ENCODE measurements at places on chromosomes 1 and 21. TPM values are rescaled to one million over a fixed set of nuclear protein-coding genes. Genes with fewer than 3 reads are reported as not detected.

- no peak for DNase-seq
Measured at GRCh38 chr1:232283864-232284263, 346.1 kb downstream of the SIPA1L2 start.

DNA sequence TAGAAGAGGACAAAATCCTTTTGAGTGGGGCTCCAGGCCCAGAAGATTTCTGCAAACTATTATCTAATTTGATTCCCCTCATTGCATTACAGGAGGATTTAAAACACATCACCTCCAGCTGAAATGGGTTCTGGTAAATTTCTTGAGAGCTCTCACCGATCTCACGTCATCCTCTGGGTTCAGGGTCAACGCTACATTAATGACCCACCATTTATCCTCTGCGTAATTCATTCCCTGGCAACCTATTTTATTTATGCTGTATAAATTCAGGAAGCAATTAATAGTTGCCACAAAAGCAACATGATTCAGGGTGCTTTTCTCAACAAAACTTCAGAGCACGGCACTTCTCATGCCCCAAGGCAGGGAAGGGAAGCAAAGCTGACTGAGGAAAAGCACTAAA is 38.9 kb downstream of the LMX1A start:
- DNase-seq: no peak

GRCh38 chr1:115258302-115258866 is 79.7 kb downstream of the NGF start:
- DNase-seq: no peak

DNA sequence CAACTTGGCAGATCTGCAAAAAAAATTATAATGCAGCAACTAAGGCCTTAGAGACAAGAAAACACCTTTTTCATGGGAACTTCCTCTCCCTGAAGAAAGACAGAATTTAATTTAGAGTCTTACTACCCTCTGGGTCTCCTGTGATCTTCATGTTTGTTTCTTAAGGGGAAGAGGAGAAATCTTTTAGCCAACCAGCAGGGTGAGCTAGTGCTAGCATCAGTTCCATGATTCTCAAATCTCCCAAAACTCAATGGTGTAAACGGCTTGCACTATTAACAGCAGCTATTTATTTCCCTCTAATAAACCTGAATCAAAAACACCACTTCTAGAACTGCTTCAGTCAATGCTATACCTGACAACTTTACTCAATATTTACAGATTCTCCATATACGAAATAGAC is 3.8 kb downstream of the ZNF644 start:
- DNase-seq: no peak

DNA sequence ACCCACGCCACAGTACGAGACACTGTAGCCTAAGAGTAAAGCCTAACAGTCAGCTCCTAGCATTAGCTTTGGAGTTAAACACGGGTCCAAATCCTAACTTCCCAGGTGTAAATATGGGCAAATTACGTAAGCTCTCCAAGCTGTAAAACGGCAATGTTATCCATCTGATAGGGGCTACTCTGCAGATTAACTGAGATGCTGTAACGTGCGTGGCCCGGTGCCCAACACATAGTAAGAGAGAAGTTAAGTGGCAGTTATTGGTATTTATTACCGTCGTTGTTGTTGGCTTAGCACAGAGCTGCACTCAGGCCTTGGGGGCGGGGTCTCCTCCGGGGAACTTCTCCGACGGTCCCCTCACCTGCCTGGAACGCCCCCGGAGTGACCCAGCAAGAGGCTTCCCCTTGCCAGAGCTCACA is 457 bp downstream of the TRAPPC3 start:
- no peak for DNase-seq

DNA sequence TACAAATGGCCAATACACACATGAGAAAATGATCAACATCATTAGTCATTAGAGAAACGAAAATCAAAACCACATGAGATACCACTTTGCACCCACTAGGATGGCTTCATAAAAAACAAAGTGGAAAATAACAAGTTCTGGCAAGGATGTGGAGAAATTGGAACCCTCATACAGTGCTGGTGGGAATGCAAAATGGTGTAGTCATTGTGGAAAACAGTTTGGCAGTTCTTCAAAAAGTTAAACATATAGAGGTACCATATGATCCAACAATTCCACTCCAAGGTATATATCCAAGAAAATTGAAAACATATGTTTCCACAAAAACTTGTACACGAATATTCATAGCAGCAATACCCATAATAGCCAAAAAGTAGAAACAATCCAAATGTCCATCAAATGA is 231.6 kb upstream of the CSF3R start:
- no peak for DNase-seq

DNA sequence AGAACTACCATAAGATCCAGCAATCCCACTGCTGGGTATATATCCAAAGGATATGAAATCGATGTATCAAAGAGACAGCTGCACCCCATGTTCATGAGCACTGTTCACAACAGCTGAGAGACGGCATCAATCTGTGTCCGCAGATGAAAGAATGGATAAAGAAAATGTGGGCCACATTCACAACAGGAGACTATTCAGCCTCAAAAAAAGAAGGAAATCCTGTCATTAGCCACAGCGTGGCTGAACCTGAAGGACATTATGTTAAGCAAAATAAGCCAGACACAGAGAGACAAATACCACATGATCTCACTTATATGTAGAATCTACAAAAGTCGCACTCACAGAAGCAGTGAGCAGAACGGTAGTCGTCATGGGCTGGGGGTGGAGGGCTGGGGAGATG is 99.2 kb upstream of the IFFO2 start:
- no peak for DNase-seq

Gene ZSWIM5
- 23.6 TPM for total RNA-seq

GRCh38 chr1:93988634-93989350 is 79.6 kb upstream of the GCLM start:
- no peak for DNase-seq

DNA sequence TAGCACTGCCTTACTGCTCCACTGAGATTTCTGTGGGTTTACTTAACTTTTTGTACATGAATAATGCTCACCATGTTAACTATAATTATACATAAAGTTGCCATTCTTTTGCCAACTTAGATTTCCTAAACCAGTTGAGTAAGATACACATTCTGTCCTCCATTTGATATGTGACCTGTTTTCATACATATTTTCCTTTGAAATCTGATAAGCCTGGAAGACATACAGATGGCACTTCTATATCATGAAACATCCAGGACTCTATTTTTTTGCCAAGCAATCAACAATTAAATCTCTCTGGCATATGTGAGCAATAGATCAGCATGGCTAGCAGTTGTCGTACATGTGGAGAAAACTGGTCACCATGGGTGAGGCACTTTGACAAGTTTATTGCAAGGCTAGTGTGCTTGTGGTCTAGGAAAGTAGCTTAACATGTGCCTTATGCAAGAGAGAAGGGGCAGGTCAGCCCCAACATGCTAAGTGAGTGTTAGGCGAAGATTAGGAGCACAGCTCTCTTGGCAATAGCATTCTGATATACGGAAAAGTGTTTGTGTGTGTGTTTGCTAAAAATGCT is 14.2 kb downstream of the PRRX1 start:
- no peak for DNase-seq

Gene AGMAT
- 0.22 TPM for total RNA-seq

- no peak for DNase-seq
Measured at GRCh38 chr1:168420177-168420576, 123.6 kb downstream of the XCL2 start.

DNA sequence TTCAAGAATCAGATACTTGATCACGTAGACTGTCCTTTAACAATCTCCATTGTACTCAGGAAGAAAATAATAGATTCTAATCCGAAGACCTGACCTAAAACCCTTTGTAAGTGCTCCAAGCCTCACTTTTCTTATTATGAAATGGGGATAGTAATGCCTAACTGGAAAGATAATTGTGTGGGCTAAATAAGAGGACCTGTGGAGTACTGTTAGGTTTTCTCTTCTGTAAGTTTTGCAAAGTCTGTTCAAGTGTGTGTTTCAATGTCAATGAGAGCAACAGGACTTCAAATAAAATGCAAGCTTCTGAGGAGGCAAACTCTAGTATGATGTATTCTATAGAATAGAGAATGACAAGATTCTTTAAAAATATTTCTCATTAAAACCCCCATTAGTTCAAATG is 348.6 kb downstream of the USP25 start:
- DNase-seq: no peak

Gene CD48
- not detected for total RNA-seq

- DNase-seq: no peak
Measured at GRCh38 chr21:37870221-37870620, 46.0 kb downstream of the KCNJ6 start.

DNA sequence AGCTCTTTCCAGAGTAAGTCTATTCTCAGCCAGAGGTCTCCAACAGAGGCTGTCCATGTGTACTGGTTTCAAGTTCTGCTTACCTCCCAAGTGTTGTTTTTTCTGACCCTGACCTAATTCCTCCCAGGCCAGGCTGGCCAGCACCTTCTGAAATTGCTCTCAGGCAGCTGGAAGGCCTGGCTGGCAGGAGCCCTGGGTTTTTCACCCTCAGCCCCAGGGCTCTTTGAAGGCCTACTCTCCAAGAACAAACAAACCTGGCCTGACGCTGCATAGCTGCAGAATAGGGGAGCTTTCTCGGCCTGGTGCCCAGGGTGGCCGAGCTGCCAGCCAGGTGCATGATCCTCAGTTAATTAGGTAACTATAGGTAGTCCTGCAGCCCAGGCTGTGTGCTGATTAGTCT is 147.5 kb downstream of the CACNA1E start:
- no peak for DNase-seq

GRCh38 chr21:27582948-27583430 is 616.1 kb upstream of the ADAMTS5 start:
- DNase-seq: no peak

Gene PLOD1
- 113 TPM for total RNA-seq

DNA sequence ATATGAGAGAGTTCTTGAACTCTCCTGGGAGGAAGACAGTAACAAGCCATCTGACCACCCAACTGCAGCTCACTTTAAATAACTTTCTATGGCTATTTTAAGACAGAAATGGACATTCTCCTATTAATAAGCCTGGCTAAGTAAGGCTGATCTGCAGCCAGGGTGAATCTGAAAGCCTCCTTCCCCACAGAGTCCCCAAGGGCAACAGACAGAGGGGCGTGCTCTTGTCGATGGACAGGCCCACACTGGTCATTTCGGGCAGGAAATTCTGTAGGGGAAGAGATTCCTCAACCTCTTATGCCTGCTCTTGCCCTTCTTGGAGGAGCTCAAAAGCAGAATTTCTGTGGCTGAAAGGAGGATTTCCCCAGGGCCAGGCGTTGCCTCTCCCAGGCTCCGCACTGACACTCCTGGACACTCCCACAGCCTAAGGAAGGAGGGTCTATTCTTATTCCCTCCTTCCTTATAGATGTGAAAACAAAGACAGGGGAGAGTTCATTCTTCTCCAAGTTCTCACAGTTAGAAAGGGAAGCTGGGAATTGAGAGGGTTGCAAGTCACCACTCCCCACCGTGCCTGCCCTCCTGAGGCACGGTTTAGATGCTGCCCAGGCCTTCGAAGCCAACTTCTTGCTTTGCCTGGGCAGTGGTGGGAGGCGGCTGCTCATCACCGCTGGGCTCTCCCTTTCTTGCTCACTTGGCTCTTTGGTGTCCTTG is 17.9 kb upstream of the KANK4 start:
- no peak for DNase-seq

Gene BRDT
- total RNA-seq: not detected

DNA sequence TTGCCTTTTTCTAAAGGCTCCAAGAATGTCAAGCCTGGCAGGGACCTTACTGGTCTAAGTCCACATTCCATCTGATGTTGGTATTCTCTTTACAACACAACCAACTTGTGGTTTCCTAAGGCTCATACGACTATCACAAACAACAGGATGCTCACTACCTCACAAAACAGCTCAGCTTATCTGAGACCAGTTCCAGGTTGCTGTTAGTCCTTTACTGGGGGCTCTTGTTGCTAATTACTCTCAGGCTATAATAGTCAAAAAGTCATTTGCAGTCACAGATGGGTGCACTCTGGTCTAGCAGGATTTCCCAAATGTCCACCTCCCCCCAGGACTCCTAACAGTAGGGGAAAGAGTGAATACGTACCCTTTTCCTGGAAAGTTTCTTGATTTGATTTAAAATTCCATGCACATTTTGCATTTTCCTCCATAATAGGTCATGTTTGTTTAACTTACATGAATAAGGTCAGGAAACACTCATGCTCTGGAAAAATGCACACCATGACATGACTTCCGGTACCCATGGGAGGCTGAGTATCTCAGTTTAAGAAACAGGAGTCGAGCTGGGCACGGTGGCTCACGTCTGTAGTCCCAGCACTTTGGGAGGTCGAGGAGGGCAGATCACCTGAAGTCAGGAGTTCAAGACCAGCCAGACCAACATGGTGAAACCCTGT is 16.0 kb downstream of the LCK start:
- DNase-seq: no peak
